ENCODE measurements at places on chromosomes 4 and X. TPM values are rescaled to one million over a fixed set of nuclear protein-coding genes. Genes with fewer than 3 reads are reported as not detected.

DNA sequence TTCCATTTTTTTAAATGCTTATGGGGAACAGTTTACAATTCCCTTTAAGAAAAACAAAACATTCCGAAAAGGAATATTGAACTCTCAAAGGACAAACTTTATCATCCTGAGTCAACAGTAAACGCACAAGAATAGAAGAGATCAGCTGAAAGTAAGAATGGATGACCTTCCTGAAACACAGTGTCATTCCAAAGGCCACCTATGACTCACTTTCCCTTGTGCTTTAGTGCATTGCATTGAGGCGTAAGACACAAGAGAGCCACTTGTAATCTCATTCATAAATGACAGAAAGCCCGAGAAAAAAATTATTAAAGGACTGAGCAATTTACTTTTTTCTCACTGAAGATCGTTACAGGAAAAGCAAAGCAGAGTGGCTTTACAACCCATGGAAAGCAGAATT lies 1062.4 kb upstream of the DIAPH2 start:
- no peak overlapping the region for H3K27ac ChIP-seq
- H3K4me3 ChIP-seq: no peak overlapping the region
- no peak for DNase-seq
- H3K27me3 ChIP-seq: no peaks in the 10 kb centered on the region
- no peaks in the 10 kb centered on the region for H3K36me3 ChIP-seq
- no peaks in the 10 kb centered on the region for H3K4me1 ChIP-seq

GRCh38 chrX:152853986-152854385 lies 23.1 kb downstream of the NSDHL start:
- no peaks in the 10 kb centered on the region for H3K4me1 ChIP-seq
- no peak overlapping the region for H3K27ac ChIP-seq
- H3K27me3 ChIP-seq: peaks cover 3% of the 10 kb centered on the region
- H3K36me3 ChIP-seq: peaks cover 12% of the 10 kb centered on the region
- DNase-seq: no peak

DNA sequence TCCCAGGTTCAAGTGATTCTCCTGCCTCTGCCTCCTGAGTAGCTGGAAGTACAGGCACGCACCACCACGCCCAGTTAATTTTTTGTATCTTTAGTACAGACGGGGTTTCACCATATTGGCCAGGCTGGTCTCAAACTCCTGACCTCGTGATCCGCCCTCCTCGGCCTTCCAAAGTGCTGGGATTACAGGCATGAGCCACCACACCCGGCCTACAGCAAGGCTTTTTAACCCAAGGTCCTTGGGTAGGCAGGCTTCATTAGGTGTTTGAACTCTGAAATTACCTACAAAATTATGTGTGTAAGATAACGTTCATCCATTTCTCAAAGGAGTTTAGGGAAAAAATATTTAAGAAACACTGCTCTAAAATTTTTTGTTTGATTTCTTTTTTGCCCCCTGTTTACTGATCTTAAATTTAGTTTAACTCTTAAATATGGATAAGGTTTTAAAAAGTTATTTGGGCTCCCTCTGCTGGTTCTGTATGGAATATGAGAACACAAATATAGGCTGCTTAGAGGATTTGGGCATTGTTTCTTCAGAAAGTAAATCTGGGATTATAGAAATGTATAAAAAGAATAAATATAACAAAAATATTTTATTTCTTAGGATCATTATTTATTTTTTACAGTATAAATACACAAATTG lies 92.8 kb downstream of the CBR4 start:
- peaks cover 38% of the 10 kb centered on the region for H3K36me3 ChIP-seq
- H3K27ac ChIP-seq: no peak overlapping the region
- DNase-seq: peak; percentile 22
- no peak overlapping the region for H3K4me3 ChIP-seq
- no peaks in the 10 kb centered on the region for H3K27me3 ChIP-seq
- H3K4me1 ChIP-seq: no peaks in the 10 kb centered on the region

DNA sequence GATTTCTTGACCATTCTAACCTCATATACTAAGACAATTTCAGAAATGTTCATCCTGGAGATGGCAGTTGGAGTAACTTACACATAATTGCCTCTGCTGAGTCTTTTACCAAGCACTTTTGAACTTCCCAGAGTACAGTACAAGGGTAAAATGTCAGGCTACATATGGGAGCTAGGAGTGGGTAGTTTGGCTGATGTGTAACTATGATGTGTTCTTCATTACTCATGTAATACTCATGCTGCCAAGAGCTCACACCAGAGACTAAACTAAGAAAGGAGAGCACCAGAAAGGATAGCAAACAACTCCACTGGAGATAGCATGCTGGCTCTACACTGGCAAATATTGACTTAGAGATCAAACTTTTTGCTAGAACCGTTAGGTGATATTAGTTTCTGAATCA lies 194.0 kb downstream of the PDGFRA start:
- no peak overlapping the region for H3K27ac ChIP-seq
- peak; percentile 43 for DNase-seq
- no peaks in the 10 kb centered on the region for H3K36me3 ChIP-seq
- peaks cover 10% of the 10 kb centered on the region for H3K4me1 ChIP-seq
- peaks cover 11% of the 10 kb centered on the region for H3K27me3 ChIP-seq
- no peak overlapping the region for H3K4me3 ChIP-seq

CFP gene
- 0.20 TPM for total RNA-seq

PRR32 gene
- total RNA-seq: not detected

Measured in HFFc6 (cell line).